ENCODE measurements at places on chromosomes 4 and X. TPM values are rescaled to one million over a fixed set of nuclear protein-coding genes. Genes with fewer than 3 reads are reported as not detected.

DNA sequence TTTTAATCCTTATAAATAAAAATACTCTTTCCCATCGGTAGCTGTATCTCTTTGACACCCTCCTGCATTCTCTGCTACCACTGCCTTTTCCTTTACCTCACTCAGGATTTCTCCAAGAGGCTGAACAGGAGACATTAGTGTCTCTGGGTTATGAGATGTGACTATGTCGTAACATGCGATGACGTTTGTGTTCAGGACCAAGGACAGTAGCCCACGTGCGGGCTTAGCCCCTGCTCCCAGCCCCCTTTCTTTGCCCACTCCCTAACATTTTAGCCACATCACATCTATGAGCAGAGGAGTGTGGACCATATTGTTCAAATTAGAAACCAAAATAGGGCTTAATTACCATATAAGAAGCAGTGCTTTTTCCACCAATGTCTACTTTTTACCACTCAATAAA lies 369.3 kb downstream of the FBXW7 start:
- no peak for ATAC-seq

- ATAC-seq, result peak; percentile 59
Measured at GRCh38 chr4:146155152-146155724, 20.3 kb upstream of the LSM6 start.

DNA sequence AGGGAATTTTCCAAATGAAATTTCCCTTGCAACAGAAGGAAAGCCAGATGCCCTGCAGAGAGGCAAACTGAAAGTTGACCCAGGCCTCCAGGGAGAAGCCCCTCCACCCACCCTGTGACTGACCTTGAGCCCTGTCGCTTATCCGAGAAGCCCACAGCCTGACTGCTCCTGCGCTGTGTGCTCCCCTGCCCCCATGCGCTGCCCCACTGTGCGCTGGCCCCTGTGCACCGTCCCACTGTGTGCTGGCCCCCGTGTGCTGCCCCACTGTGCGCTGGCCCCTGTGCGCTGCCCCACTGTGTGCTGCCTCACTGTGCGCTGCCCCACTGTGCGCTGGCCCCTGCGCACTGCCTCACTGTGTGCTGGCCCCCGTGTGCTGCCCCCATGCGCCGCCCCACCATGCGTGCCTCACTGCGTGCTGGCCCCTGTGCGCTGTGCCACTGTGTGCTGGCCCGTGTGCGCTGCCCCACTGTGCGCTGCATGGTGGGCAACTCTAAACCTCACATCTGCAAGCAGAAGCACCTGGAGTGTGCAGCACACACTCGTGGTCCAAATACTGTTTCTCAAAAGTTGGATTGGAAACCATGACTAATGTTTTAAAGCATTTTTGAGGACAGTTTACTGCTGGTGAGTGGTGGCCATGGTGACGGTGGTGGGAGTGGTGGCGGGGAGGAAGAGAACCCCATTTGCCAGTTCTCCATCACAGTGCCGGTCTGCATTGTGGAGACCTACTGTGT lies 8.3 kb upstream of the GRPEL1 start:
- peak; percentile 29 for ATAC-seq

DNA sequence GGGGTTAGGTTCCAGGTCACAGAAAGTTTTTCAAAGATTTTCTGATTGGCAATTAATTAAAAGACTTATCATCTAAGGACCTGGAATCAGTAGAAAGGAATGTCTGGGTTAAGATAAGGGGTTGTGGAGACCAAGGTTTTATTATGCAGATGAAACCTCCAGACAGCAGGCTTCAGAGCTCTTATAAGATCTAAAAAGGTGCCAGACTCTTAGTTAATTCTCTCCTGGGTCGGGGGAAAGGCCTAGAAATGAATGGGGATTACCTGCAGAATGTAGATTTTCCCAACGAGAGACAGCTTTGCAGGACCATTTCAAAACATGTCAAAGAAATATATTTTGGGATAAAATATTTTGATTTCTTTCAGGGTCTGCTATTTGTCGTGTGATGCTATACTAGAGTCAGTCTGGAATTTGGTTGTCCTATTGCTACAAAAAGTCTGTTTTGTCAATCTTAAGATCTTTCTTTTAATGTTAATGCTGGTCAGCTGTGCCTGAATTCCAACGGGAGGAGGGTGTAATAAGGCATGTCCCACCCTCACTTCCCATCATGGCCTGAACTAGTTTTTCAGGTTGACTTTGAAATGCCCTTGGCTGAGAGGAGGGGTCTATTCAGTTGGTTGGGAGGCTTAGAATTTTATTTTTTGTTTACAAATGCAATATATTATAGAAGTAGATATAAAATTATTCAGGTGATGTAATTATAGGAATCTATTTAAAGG lies 15.8 kb downstream of the EGF start:
- ATAC-seq, result no peak

GRCh38 chrX:37371578-37371991 lies 22.4 kb downstream of the PRRG1 start:
- no peak for ATAC-seq

- ATAC-seq, result no peak
Measured at GRCh38 chr4:183790661-183791060, 114.4 kb upstream of the STOX2 start.

DNA sequence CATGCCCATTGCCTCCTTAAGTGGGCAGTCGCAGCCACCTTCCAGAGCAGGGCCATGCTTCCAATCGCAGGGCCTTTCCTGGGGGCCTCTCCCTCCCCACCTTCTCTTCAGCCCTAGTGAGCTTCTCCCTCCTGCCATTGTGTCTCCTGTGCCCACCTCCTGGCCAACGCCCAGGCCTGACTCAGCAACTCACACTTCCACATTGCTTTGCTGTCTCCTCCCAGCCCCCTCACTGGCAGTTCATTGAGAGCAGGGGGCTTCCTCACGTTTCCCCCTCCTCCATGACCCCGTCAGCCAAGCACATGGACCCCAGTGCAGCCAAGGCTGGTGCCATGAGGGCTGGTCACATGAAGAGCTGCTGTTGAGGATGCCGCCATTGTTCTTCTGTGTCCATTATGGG lies 25.9 kb downstream of the HTRA3 start:
- ATAC-seq, result no peak

DNA sequence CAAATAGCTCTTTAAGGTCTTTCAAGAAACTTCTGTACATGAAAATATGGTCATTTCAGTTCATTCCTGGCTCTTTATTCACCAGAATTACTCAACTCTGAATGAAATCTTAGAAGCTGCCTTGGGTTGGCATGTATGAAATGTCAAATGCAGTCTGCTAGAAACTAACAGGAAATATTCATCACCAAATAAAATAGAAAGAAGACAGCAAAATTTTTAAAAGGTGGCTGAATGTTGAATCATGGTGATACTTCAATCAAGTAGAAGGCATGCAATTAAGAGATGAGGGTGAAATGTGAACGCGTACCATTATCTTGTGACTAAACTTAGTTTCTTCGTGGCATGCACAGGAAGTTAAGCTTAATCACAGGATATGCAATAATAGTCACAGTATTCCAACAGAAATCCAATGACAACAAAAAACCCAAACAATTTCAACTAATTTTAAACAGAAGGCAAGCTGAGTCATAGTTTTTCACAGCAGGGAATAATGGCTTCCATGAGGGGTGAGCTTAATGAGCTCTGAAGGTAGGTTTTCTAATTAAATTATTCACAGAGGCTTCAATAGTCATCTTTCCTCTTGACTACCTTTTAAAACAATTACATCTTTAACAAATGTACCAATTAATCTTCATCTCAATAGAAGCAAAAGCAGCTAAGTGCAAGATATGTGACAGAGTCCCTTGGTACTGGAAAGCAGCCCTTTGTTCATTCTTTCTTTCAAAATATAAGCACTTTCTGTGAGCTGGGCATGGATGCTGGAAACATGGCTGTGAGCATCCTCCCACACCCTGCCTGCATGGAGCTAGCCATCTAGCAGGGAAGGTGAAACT lies 44.5 kb downstream of the SCFD2 start:
- no peak for ATAC-seq

DNA sequence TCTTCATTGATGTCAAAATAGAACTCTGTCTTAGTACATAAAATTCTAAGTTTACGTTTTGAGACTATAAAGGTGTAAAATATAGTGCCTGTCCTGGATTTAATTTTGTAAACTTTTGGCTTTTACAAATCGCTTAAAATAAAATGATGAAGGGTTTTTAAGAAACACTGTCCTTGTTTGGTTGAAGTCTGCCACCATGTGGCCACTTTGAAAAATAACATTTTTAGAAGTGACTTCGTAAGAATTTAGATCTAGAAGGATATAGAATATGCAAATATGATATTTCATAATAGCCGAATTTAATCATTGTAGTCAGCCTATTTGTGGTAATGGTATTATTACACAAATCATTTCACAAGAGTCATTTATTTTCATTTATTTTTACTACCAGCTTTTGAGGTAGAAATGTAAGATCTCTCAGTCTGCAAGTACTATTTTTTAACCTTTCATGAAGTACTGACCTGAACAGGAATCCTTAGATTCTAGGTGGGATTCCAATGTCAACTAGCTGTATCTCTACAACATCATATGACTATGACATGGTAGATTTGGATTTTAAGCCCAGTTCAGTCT lies 31.0 kb upstream of the FAT4 start:
- no peak for ATAC-seq

- ATAC-seq, result no peak
Measured at GRCh38 chrX:71493111-71493613, 39.7 kb upstream of the OGT start.

DNA sequence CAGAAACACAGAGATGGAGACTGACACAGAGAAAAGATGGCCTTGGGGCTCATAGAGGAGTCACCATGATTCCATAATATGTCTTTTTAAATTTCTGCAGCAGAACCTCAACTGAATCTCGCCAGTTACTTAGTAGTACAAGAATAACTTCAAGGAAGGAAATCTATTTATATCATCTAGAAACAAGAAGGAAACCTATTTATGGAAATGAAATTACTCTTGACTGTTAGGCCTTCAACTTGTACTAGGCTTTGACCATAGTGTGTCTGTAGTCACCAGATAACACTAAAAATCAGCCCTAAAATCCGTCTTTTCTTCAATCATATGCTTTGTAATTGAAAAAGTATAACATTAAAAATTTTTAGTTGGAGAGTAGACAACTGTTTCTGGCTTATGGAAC lies 740.4 kb downstream of the TRIML1 start:
- no peak for ATAC-seq

GRCh38 chrX:20530406-20530921 lies 263.8 kb upstream of the RPS6KA3 start:
- no peak for ATAC-seq

GRCh38 chr4:175412161-175412560 lies 399.9 kb downstream of the GPM6A start:
- ATAC-seq, result no peak

DNA sequence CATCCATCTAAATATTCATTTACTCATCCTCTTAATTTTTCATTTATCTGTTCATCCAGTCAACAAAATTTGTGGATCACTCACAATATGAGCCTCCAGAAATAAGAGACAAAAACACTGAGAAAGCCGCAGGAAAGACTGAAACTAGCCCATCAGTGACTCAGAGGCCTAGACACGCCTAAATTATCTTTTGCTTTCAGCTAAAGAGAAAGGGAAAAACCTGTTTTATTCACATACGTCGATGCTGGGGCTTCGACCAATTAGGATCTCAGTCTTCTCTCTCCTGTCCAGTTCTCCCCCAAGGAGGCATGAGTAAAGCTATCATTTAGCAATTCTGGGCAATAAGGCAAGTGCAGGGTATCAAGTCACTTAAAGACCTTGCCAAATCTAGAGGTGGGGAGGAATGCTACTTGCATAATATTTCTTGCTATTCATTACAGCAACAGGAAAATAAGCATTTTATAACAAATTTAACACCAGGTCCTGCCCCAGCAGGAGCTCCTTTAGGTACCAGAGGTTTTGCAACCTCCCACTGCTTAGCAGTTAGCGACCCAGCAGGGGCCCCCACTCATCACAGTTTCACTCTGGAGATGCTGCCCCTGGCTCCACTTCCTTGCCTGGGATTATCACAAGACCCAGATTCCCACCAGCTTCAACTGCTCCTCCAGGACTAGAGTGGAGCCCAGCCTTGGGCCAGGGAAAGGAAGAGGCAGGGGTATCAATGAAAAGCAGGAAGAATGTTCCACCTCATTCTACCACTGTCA lies 30.1 kb upstream of the TMEM154 start:
- peak; percentile 95 for ATAC-seq

DNA sequence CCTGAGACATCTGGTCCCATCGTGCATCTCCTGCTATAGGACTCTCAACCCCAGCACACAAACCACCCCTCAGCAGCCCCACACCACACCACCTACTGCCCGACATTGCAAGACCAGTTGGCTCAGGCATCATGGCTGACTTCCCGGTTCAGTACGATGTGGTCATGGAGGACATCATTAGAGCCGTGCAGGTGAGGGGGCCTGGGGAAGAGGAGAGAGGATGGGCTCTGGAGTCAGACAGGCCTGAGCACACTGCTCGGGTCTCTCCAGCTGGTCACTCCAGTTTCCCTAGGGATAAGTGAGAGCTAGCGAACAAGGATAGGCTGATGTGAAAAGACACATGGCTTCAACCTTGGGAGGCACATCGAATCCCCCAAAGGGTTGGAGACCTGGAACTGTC lies 17.2 kb downstream of the MAGED2 start:
- ATAC-seq, result no peak

GRCh38 chrX:33725535-33726210 lies 406.4 kb downstream of the FAM47A start:
- ATAC-seq, result no peak

DNA sequence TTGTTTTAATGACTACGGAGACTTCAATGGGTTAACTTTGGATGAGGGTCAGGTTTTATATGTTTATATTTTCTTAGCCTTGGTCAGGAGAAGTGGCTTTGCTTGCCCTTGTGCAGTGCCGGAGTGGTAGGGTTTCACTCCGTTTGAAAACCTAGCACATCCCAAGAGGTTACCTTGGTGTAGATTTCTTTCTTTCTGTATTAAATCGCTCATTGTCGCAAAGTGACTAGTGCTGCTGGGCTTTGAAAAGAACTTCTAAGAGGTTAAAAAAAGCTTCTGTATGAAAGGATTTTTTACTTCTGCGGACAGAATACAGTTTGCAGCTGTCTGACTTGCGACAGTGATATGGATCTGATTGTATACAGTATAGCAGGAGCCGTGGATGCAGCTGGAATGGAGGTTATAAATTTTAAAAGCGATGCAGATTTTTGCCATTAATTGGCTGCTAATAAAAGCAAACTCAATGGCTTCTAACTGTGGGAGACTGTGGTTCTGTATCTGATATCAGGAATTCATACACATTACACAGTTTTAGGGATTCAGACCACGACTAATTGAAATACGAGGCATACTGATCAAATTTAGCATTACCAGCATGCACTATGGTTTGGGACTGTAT lies 340.9 kb upstream of the PITX2 start:
- no peak for ATAC-seq

The ASB12 gene
- not detected for total RNA-seq

The SH2D1A gene
- 60.9 TPM for total RNA-seq

The TEX13B gene
- total RNA-seq, result not detected

The LRAT gene
- total RNA-seq, result not detected

The SYP gene
- 53.4 TPM for total RNA-seq
